ENCODE measurements at places on chromosomes 1 and 21.

GRCh38 chr1:165014753-165015152 lies 341.8 kb downstream of the LMX1A start:
- no peak for DNase-seq

DNA sequence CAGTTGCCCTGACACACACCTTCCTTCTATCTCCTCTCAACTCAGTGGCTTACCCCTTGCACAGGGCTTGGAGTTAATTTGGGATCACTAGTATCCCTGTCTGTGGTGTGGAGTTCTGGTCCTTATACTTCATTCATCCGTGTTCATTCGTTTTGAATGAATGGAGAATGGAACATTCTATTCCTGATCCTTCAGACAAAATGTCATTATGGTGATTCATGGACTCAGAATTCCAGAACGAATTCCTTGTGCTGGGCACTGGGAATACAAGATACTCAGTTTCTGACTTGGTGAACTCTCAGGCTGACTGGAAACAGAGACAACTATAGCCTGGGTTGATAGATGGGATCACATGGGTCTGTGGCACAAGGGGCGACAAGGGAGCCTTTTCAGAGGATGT lies 49.9 kb upstream of the TRABD2B start:
- DNase-seq = no peak

GRCh38 chr1:110633646-110634030 lies 27.5 kb upstream of the KCNA2 start:
- no peak for DNase-seq

- DNase-seq = no peak
Observed at GRCh38 chr1:11930571-11931445, 3.7 kb upstream of the PLOD1 start.

DNA sequence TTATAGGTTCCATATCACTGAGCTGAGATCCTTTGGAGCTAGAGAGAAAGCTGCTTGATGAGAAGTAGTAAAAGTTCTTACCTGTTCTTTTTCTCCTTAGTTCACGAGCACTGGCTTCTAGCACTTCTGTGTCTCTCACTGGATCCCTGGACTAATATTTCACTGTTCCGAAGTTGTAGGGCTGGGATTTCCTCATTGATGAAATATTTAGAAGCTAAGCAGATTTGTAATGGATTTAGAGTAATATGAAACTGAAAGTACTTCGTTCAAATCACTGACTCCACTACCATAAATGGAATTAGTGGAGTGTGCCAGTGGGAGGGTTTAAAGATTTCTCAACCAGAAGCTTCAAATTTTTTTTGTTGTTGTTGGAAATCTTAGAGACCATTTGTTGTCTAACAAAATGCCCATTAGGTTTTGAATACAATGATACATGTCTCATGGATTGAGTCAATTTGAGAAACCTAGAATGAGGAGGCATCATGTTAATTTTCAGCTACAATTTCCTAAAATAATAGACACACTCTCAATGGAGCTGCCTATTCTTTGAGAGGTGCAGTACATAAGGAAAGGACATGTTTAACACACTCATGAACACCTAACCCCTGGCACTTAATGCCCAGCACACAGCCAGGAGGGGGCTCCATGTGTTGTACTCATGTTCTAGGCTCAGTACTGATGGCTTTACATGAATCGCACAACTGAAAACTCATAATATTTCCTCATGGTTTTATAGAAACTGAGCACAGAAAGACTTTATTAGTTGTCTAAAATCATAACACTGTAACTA lies at the start of gene GBP1:
GBP1 (minus strand) TSS at position 130 of the 790 bp plus-strand sequence. CDS start 1,974 bp downstream, outside the sequence.
- DNase-seq = no peak

DNA sequence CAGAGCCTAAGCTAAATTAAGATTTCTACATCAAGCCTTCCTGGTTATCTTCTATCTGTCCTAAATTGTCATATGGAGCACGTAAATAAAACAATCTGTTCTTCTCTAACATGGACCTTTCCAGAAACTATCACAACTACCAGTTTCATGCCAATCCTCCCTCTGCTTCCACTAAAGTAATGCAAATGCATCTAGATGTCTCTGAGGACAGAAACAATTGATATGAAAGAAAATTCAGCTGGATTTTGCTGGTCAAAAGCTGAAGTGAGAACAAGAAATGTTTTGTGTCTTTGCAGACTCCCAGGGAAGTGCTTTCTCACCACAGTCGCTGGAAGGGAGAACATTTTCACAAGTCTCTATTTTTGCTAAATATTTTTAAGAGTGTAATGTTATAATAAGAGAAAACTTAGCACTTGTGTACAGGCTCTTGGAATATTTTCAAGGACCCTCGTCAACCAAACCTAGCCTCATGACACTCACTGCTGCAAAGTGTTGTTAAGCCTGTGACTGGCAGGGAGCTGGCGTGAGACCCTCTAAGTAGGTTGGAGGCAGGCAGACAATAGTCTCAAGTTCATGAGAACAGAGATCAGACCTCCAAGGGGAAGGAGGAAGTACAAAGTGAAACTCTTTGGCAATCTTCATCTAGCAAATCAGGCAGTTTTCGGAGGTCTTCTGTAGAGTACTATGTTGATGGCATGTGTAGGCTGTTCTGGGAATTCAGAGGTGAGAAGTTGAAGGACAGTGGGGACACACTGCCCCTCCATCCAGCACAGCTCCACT lies 38.8 kb downstream of the DNASE2B start:
- DNase-seq = no peak

- no peak for DNase-seq
Observed at GRCh38 chr1:183633676-183634343, 1.8 kb downstream of the ARPC5 start.

DNA sequence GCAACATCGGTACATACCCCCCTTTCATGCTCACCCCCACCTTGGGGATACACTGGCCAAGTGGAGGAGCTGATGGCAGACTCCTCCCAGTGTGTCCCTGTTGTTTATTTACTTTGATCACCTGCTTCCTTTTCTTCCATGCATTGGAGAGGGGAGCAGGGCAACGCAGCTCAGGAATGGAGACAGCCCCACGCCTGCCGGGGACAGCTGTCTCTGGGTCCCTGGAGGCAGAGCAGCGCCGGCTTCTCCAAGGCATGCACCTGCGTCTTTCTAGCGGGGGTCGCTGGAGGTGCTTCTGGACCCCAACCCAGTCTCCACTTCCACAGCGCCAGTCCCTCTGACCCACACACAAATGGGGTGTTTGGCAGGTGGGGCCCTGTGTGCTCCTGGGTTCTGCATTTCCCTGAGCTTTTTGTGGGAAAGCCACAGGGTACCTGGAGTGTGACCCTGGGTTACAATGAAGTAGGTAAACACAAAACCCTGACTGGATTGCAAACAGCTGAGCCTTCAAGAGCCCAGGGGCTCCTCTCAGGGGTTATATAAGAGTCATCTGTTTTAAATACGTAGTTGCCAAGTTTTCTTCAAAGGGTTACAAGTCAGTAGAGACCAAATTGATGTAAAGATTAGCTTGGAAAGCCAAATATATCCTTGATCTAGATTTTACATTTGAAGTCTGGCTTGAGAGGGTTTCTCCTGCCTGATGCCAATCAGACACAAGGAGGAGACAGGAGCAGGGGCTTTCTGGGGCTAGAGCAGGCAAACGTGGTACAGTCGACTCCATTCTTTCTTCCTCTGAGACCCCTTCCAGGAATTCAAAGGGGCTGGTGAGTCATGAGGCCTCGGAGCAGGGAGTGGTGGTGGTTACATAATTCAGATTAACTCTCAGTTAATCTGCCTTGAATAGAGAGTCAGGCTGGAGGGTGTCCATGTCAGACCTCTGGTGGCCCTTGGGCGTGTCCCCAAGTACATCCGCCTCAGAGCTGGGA lies 4.5 kb downstream of the AJAP1 start:
- DNase-seq = no peak

- no peak for DNase-seq
Observed at GRCh38 chr1:75668813-75669212, 55.7 kb upstream of the ACADM start.

- no peak for DNase-seq
Observed at GRCh38 chr21:34335316-34335715, 28.5 kb upstream of the KCNE2 start.

GRCh38 chr1:15207031-15207828 lies 39.8 kb upstream of the FHAD1 start:
- DNase-seq = no peak
